Left ventricle myocardium superior (tissue), 1 donor: ENCODE measurements at places on chromosomes 16 and 17. TPM values are rescaled to one million over a fixed set of nuclear protein-coding genes. Genes with fewer than 3 reads are reported as not detected.
A peak's percentile ranks its signal among the peaks of the same experiment; 100 is the strongest.

DNA sequence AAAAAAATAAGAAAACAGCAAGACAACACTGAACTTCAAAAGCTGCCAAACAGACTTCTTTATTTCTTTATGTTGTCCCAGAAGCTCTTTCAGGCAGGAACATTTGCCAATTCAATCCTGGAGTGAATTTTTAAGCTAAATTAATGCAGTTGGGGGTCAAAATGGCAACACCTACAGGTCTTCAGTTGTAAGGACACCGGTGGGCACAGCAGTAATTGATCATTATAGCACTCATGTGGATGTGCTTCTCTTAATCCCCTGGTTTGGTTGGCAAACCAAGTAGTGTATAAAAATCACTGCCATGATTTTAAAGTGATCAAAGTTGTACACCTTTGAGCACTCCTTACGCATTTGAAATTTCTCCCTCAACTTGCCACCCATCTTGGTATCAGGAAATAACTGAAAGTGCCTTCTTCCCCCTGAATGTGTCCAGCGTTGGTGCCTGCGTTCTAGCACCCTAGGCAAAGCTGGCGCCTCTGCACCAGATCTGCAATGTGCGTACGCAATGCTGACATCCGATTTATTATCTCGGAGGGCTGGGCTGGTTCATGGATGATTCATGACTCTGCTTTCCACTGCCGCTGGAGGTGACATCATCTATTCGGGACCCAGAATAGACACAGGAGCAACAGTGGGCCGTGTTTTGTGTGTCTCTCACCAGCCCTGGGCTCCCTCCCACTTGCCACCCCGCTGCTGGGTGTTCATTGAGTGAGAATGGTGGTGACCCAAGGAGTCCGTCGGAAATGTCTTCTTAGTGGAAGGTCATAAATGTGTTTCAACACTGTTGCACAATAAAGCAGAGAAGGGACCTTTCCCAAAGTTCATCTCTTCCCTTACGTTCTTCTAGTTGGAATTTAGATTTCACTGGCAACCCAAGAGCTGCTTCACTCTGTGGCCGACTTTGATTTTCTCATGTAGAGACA is 203.4 kb downstream of the CCDC182 start:
- peak; percentile 65 for DNase-seq

DNA sequence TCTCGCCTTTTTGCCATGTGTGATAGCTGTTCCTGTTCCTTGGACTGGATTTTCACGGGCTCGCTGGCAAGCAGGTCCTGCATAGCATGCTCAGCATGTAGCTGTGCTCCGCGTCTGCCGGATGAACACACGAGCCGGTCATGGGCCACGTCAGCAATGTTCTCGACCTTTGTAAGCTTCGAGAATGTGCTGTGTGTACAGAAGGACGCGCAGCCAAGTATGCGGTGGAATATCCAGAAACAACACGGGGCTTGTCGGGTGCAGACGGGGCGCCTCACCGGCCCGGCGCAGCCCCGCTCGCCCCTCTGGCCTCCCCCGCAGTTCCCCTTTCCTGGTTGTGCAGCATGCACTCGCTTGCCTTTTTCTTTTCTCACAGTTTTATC is 42.2 kb downstream of the RPTOR start:
- no peak for DNase-seq

KIF18B gene
- total RNA-seq = 3.2 TPM

DNA sequence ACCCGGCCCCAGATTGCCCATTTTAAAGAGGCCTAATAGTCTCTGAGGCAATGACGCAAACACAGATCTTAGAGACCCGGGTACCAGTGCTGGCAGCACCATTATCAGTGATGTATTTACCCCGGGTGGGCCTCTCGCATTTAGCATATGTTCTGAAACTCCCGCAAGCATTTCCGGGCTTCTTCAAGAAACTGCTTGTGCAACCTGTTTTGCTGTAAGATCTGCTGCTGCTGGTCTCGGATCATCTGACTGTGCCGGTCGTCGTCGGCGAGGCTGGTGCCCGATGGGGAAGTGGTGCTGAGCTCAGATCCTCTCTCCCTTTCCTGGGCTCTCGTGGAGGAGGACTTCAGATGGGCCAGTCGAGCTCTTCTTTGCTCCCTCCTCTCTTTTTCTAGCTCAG is 12.5 kb downstream of the CEP295NL start:
- peak; percentile 75 for DNase-seq

DNA sequence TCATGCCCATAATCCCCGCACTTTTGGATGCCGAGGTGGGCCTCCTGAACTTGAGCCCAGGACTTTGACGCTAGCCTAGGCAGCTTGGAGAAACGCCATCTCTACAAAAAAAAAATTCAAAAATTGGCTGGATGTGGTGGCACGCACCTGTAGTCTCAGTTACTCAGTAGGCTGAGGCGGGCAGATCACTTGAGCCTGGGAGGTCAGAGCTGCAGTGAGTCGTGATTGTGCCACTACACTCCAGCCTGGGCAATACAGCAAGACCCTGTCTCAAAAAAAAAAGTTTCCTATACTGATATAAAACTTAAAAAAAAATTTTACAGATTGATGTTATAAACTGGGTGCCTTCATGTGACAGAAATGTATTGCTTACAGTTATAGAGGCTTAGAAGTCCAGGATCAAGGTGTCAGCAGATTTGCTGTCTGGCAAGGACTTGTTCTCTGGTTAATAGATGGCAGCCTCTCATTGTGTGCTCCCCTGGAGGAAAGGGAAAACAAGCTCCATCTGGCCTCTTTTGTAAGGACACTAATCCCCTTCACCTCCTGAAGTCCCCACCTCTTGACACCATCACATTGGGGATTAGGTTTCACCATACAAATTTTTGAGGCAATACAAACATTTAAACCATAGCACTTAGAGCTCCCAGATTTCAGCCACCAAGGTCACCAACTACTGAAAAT is 8.5 kb upstream of the CES3 start:
- DNase-seq = no peak
